Retina (tissue), 1 donor: ENCODE measurements at places on chromosomes 6 and 20.

DNA sequence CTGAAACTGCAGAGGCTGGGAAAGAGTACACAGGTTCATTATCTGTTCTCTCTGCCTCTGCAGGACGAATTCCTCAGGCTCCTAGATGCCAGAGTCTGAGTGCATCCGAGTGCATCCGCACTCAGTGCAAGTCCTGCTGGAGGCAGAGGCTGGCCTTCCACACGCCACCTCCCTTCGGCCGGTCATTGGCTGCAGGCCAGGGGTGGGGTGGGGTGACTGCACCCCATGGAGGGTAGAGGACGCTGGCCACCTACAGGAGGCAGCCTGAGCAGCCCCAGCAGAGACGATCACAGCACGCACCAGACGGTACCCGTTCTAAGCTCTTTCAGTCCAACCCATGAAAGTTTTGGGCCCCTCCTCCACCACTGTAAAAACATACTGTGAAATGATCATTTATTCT, 11.7 kb downstream of the SFT2D1 start:
- DNase-seq, result no peak

DNA sequence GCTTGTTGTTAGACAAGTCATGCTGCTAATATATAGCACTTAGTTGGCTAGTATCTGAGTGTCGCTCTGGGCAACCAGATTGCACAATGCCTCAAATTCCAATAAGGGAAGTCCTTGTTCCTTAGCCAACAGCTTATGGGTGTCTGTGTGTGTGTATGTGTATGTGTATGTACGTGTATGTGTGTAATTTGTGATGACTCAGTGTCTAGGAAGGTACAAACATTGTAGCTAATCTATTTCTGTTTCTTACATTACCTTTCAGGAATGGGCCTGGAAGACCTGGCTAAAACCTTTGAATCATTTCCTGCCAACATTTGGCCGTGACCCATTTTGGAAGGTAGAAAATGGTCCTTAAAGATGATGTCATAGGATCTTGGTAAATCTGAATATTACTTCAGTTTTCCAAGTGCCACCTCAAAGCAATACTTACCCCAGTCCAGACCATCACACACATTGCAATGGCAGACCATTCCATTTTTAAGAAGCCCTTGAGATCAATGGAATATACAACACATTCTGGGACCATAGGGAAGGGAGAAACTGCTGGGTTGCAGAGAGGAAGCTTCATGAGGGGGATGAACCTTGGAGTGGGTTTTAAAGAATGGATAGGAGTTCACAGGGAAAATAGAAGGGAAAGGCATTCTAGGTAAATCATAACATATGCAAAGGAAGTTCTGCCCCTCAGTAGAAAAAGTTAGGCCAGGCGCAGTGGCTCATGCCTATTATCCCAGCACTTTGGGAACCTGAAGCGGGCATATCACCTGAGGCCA, 25.1 kb downstream of the NEDD9 start:
- no peak for DNase-seq

- DNase-seq, result no peak
Observed at GRCh38 chr6:18078866-18079265, 43.6 kb downstream of the NHLRC1 start.

- DNase-seq, result no peak
Observed at GRCh38 chr6:79824202-79824601, 123.2 kb downstream of the ELOVL4 start.

- no peak for DNase-seq
Observed at GRCh38 chr6:126784161-126784790, 334.2 kb upstream of the RSPO3 start.

DNA sequence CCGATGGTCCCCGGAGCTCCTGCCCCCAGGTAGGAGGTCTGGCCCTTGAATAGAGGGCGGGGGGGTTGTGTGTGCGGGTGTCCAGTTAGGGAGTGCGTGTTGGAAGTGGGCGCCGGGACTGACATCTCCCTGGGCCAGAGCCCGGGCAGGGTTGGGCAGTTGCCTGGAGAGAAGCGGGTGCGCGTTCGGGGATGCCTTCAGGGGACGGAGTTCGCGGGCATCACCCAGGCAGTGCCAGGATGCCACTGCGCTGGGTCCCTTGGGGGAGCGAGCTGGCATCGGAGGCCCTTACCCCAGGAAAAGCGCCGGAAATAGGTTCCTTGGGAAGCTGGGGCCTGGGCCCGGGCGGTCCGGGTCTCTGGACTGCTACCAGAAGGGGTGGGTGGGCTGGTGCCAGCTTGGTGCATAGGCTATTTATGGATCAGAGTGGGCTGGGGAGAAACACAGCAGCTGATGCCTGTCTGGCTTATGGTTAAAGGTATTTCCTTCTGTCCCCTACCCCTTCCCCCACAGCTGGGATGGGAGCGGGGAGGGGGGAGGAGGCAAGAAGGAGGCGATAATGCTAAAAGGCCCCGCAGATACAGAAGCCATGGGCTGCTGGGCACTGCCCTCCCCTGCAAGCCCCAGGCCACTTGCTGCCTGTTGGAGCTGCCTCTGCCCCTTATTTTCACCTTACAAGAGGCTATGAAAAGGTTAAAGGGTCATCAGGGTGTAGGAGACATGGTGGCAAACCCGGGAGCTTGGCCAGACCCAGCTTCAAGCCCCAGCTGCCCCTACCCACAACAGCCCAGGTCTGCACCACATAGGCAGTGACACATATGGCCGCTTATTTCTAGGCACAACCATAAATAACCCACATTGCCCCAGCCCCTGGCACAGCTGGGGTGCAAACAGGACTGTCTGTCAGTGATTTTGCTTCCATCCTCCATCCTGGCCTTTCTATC, 638 bp downstream of the PACSIN1 start:
- no peak for DNase-seq

- DNase-seq, result peak; percentile 62
Observed at GRCh38 chr20:57680131-57680716, 29.6 kb downstream of the PMEPA1 start.

GRCh38 chr6:4727671-4728435, 48.4 kb upstream of the CDYL start:
- no peak for DNase-seq

DNA sequence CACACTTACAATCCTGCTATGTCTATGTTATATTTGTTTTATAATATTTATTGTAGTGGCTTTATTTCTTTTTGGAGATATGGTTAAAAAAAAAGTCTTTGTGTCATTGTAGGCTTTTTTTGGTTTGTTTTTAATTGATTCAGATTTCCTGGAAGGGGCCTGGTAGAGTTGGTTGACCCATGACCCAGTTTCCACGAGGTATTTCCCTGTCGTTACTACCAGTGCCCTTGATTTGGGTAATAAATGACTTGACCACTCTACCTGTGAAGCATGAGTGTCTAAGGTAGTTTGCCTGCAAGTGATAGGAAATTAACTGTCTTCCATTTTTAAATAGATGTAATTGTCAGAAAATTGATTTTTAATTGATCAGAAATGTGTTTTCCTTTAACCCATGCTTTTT, 121.0 kb downstream of the JARID2 start:
- DNase-seq, result no peak

DNA sequence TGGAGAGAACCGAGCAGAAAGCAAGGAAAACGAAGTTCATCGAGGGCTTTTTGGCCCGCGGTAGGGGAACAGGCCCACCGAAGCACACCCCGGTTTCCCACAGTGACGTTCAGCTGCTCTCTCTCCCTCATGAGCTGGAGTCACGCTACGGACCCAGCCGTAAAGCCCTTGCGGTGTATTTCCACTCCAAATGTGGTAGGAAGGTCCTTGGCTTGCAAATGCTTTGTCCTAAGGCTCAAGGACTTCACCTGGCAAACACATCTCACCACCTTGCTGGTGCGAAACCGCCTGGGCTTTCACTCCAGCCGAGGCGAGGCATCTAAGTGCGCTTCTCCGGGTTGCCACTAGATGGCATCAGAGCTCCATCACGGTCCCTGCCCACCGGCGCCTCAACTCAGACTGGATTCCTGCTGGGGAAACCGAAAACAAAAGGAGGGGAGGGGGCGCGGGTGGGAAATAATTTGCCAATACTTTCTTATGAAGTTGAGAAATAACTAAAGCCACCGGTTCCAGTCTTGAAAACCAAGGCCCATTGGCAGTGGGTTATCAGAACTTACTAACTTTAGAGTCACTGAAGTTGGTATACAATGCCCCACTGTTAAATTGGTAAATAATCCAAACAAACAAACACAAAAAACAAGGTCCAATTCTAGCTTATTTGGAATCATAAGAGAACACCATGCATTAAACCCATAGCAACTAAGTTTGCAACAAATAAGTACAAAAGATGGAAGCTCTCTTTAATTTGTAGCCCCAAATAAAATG, 13.4 kb upstream of the FOXC1 start:
- peak; percentile 89 for DNase-seq

GRCh38 chr20:45835825-45836224, 2.2 kb downstream of the SNX21 start:
- DNase-seq, result no peak

DNA sequence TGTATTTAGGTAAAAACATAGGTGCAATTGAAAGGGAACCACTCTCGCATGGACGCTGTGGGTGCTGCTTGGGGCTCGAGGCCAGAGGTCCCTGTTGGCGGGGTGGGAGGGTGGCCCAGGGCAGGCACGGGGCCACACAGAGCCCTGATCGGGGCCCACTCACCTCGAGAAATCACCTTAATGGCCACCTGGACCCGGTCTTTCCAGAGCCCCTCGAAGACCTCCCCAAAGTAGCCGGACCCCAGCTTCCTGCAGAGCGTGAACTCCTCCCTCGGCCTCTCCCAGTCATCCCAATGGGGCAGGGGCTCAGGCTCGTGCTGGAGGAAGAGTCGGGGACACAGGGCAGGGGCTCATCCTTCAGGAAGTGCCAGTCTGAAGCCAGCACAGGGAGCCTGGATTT, 3.8 kb downstream of the PTK6 start:
- DNase-seq, result no peak

DNA sequence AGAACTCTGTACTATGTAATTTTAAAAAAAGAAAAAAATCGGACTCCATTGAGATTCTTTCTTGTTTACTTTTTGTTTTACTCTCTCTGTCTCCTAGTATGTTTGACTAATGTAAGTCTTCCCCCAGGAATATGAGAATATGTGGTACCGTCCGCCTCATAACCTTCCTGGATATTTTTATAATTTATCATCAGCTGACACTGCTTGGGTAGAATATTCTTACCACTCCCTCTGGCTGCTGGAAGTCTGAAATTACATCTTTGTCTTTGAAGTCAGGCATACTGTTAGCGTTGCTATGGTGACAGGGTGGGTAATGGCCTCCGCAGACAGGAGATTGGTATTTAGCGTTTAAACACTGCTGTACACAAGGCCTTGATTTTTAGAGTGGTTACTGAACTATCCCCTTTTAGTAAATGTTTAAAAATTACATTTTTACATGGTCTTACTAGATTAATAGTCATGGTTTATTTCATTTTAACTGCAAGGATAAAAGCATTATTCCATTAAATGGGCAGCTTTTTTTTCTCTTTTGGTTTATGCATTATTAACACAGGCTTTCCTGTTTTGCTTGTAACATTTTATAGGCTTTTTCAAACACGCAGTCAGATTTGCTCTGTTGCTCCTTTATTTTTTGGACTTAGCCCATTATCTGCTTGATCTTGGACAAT, 176.4 kb downstream of the ARID1B start:
- DNase-seq, result peak; percentile 70

- DNase-seq, result no peak
Observed at GRCh38 chr20:36167902-36168503, 13.5 kb downstream of the EPB41L1 start.

DNA sequence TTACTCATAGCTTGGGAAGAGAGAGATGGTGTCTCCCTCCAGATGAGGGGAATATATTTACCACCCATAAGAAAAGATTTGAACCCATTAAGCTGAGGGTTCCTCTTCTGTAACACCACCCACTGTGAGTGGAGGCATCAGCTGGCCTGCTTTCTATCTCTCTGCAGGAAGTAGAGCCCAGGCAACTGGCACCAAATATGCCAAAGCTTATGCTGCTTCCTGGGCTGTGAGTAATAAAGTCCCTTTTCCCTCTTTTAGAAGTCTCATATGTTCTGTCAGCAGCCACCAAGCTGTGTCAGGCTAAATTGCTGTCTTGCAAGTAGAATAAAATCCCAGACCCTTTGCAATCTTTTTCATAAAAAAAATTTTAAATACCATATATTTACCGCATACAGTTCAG, 241.4 kb downstream of the LAMA2 start:
- DNase-seq, result no peak
